CD4-positive, alpha-beta T cell treated with Interleukin-21 for 1 hour (primary cell): ENCODE measurements at places on chromosomes 4 and X.

GRCh38 chrX:39020051-39020669 lies 218.9 kb downstream of the MID1IP1 start:
- no peak for DNase-seq

DNA sequence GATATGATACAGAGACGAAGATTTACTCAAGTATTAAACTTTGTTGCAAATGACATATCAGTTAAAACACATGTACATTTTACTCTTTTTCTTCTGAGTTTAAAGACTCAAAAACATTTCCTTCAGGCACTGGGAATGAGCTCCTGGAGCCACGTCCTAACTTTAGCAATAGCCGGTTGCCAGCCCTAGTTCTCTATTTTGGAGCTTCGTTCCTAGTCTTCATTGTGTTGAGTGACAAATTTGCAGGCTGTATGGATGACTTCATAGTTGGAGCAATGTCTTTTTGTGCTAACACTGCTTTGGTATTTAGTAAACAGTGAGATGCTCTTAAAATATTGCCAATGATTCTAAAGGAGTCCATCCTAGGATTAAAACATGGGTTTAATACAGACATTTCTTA lies 190.9 kb downstream of the FAT4 start:
- DNase-seq: no peak

DNA sequence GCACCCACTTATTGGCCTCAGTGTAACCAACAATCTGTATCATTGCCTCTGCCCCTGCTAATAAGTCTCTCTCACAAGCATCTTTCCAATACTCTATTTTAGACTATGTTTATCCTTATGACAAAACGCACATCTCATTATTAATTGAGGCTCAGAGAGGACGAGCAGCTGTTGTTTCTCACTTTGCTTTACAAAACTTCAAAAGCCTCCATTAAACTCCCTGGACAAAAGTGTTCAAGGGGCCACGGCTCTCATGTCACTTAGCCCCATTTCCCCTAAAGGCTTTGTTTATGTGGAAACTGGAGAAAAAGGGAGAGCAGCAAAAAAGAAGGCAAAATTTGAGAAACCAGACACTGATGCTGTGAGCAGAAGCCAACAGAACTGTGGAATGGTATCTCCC lies 180.0 kb upstream of the LNX1 start:
- no peak for DNase-seq

DNA sequence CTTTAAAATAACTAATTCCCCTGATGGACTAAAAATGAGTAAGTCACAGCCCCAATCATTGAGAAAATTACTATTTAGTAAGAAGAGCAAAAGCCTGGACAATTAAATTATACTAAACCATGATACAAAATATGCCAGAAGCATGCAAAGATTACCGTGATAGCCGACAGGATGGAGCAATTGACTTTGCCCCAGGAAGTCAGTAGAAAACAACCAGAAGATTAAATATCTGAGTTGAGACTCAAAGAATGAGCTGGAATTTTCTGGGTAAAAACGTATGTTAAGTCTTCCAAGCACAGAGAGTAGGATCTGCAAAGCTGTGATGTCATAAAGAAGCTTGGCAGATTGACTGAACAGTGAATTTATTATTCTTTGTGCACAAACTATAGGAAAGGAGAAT lies 816.1 kb upstream of the TENM3 start:
- no peak for DNase-seq

DNA sequence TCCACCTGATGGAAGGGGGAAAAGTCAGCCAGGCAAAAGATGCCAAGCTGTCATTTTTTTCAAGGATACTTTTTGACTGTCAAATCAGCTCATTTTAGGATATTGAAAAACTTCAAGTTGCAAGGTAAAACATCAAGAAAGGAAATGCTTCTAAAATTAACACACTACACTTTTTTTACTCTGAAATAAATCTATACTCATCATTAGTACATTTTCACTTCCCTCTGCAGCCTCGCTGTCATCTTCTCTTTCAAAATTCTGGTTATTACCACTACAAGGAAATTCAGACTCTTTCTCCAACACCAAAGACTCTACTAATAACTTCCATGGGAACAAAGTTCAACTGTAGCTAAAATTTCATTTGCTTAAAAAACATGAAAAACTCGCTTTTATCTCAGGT lies 41.6 kb downstream of the APBB2 start:
- DNase-seq: no peak

GRCh38 chr4:137530176-137530575 lies 2.1 kb downstream of the PCDH18 start:
- no peak for DNase-seq

- no peak for DNase-seq
These were observed 119.0 kb upstream of the MID1 start for GRCh38 chrX:10739426-10739825.

- no peak for DNase-seq
These were observed 248.0 kb downstream of the FGF13 start for GRCh38 chrX:138463476-138463875.

DNA sequence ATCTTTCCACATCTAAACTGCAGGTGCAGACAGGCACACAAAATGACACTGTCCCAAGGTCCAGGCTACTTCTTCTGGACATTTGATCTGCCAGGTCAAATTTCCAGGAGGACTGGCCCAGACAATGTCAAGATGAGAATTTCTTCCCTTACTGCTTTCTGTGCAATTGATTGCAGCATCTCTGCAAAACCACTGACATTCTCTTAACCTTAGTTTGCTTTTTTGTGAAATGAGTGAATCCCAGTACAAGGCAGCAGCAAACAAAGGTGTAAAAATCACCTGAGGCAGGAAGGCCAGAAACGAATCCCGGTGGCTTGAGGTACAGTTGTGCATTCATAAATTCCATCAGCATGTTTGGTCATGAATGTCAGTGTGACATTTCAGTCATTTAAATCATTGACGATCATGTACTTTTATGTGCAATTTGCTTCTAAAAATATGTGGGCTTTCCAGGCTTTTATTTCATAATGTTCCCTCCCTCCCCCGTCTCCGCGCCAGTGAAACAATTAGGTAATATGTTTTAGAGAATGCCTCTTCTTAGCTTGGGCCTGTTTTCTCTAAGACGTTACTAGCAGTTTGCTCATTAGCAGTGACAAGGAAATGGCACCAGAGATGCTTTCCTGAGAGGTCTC lies 39.1 kb downstream of the NHS start:
- no peak for DNase-seq
